Cardiac ventricle fibroblast (primary cell): ENCODE measurements at places on chromosomes 2 and 18. TPM values are rescaled to one million over a fixed set of nuclear protein-coding genes. Genes with fewer than 3 reads are reported as not detected.

Gene LYG1
- not detected in 2 replicates for total RNA-seq

Gene CHCHD5
- 9.5 and 14.4 TPM in 2 replicates for total RNA-seq

Gene ACVR1C
- 0.06 and 0.10 TPM in 2 replicates for total RNA-seq

Gene CUL3
- 34.9 and 37.1 TPM in 2 replicates for total RNA-seq

Gene C2orf66
- total RNA-seq: 0.20 and 0.56 TPM in 2 replicates
